ENCODE measurements at places on chromosomes 2 and 18.
A peak's percentile ranks its signal among the peaks of the same experiment; 100 is the strongest.

- no peak for DNase-seq
Observed at GRCh38 chr18:136433-136832, 21.9 kb upstream of the USP14 start.

DNA sequence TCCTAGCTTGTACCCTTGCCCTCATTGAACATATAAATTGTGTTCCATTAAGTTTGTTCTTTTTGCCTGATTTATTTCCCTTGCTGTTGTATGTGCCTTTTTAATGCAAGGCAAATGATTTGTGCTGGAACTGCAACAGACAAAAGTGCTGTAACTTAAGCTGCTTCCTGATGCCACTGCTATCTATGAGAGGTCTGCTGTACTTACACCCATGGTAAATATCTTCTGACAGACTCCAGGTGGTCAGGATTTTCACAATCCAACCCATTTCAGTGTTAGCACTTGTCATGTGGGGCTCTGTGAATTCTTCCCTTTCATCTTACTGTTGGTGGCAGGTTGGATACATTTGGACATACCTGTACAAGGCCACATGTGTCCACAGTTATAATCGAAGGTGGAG lies 63.5 kb downstream of the ARHGAP15 start:
- no peak for DNase-seq

GRCh38 chr18:46001892-46002291 lies 34.8 kb upstream of the EPG5 start:
- DNase-seq, result no peak

- DNase-seq, result peak; percentile 53
Observed at GRCh38 chr2:232563580-232563979, 13.1 kb downstream of the EIF4E2 start.

GRCh38 chr2:158099716-158100115 lies 2.0 kb upstream of the UPP2 start:
- DNase-seq, result peak; percentile 60

GRCh38 chr2:70523996-70524965 lies 29.3 kb downstream of the TGFA start:
- peak; percentile 95 for DNase-seq

- DNase-seq, result no peak
Observed at GRCh38 chr2:30770816-30771576, 36.2 kb downstream of the CAPN13 start.

DNA sequence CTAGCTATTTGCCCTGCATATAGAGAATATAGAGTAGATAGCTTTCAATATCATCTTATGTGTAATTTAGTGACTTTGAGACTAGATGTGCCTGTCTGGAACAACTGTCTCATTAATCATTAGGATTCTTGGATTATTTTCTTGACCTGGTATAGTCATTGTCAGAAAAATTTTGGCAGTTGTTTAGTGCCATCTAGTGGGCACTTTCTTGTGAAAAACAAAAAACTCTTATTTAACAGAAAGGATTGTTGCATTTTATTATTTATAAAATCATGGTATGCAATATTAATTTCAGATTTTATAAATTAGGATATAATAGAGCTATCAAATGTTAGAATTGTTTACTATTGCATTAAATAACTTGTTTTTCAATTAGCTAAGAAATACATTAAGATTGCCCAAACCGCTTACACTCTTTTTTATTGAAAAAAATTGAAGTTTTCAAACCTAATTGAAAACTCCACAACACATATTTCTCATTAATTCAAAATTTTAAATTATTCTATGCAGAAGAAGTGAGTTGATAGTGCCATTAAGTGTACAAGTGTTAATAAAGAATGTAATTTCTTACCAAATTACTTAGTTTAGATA lies 80.3 kb downstream of the DYNAP start:
- DNase-seq, result peak; percentile 58

DNA sequence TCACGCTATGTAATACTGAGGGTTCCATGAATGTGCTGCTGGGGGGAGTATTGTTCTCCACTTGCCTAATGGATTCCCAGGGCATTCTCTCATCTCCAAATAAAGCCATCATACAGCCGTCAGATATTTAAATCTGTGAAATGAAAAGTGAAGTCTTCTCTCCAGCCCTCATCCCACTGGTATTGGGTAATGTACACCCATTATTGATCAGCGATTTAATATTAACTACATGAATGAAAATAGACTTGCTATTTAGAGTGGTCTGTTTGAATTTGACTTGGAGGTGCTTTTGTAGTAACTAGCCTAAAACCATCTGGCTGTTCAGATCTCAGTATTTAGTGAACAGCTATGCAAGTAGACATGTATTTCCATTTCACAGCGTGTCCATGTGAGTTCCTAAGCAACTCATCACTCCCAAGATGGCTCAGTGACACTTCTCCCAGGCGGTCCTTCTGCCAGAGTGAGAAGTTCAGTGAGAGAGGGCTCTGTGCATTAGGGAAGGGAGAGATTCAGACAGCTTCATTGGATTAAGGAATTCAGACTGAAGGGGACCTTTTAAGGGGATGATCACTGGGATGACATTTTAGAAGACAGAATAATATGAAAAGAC lies 140.7 kb downstream of the WDSUB1 start:
- DNase-seq, result no peak

GRCh38 chr18:62400916-62401315 lies 75.8 kb downstream of the TNFRSF11A start:
- no peak for DNase-seq

DNA sequence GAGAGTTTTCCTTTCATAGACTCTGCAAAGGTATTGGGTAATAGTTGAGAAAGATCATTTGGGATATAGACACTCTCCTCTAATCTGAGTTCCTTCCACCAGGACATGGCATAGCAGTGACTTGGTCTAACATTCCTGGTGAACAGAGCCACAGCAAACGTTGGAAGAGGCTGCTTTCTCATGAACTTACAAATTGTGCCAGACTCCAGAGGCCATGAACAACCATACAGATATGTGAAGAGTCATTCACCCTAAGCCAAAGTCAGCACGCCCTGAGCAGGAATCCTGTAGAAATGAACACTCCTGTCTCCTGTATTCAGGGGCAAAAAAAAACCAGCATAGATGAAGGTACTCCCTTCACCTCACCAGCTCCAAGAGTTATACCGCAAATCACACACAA lies 152.8 kb downstream of the TMEM18 start:
- DNase-seq, result peak; percentile 11

GRCh38 chr2:111127351-111127750 lies 6.6 kb downstream of the BCL2L11 start:
- no peak for DNase-seq
